BE2C (cell line): ENCODE measurements at places on chromosomes 11 and 22.

DNA sequence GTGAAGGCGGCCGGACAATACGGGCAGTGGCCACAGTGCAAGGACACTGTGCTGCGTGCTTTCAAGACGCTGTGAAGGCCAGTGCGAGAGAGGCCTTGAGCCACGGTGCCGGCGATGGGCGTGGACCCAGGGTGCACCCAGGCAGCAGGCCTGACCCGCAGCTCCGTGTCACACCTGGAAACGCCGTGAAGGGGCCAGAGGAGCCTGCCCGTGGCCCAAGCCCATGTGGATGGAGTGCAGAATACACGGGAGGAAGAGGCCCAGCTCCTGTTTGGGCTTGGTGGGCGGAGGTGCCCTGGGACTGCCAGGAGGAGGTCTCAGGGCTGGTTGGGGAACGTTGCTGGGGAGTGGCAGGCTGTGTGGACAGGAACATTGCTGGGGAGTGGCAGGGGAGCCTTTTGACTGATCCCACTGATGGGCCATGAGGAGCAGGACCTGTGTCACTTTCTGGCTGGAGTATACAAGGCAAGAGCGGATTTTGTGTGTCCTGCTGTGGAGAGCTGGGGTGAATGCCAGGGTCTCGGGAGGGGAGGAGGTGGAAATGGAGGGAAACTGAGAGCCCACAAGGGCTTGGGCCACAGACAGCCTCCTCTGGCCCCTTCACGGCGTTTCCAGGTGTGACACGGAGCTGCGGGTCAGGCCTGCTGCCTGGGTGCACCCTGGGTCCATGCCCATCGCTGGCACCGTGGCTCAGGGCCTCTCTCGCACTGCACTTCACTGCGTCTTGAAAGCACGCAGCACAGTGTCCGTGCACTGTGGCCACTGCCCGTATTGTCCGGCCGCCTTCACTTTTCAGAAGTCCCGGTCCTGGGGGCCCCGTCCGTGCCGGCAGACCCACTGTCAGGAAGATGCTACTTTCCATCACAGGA, 925.4 kb downstream of the BRD1 start:
- DNase-seq = no peak

DNA sequence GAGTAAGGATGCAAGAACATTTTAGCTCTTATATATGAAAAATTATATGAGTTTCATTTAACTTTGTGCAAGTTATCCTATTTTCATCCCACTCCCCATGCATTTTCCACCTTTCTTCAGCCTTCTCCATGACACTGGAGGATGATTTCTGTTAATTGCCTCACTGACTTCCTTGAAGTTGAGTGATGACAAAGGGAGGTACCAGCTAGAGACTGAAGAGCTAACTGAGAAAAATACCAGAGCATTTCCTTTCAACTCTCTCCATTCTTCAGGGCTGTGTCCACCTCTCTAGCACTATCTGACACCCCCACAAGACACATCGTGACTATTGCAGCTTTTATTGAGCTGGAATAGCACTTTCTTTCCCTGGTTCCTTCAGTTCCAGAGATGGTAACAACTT, 711.6 kb upstream of the LRRC4C start:
- DNase-seq = no peak

DNA sequence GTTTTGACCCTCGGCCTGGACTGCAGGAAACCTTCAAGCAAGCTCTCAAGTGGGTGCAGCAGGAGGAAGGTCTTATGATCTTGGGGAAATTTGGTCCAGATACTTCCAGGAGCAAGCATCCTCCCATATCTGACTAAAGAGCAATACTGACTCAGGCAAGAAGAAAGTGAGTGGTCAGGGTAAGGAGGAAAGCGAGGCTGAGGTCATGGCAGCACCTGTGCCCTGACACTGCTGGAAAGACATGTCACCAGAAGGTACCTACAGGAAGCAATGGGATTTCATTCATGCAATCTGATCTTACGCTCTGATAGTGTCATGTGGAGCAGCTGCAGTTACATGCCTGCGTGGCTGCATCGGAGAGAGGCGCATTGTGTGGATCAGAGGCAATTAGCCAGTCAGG, 6.5 kb upstream of the TOP3B start:
- no peak for DNase-seq

GRCh38 chr11:1218256-1218787, 4.5 kb upstream of the MUC5B start:
- DNase-seq = no peak

- no peak for DNase-seq
Measured at GRCh38 chr11:31160504-31161422, 208.8 kb downstream of the DCDC1 start.
